Frontal cortex (tissue), 4 donors: ENCODE measurements at places on chromosomes 11 and 22. TPM values are rescaled to one million over a fixed set of nuclear protein-coding genes. Genes with fewer than 3 reads are reported as not detected.

- no peak for DNase-seq
These were observed 2.3 kb upstream of the USP28 start for GRCh38 chr11:113877670-113878055.

Gene CCDC88B
- 0.82 TPM for total RNA-seq

DNA sequence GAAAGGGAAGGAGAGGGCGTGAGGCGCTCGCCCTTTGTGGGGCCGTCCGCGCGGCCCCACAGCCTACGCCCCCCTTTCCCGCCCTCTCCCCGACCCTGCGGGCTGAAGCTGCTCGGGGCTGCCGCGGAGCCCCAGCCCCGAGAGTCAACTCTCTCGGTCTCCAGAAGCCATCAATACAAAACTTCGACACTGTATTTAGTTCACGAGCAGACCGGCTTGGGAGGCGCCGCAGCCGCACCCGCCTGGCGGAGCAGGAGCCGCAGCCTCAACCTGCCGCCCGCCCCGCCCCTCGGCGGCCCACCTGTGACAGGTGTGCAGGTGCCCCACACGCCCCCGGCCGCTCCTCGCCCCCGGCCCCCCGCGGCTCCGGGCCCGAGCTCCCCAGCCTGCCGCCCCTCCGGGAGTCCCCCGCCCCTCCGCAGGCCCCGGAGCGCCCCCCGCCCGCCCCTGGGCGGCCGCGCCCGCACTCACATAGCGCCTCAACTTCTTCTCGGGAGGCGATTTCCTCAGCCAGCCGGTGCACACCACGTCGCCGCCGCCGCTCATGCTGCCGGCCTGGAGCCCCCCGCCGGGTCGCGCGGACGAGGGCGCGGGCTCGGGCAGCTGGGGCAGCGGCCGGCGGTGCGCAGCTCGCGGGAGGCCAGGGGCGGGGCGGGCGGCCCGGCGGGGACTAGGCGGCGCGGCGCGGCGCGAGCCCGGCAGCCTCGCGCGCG is at the start of gene GAB2:
Gene GAB2 (minus strand): TSS at position 646 of the 713 bp plus-strand sequence. CDS start 100 bp downstream, at position 546.
- DNase-seq: no peak

Gene ENTHD1
- under 0.01 TPM for total RNA-seq

Gene TEAD1
- 12.2 TPM for total RNA-seq

DNA sequence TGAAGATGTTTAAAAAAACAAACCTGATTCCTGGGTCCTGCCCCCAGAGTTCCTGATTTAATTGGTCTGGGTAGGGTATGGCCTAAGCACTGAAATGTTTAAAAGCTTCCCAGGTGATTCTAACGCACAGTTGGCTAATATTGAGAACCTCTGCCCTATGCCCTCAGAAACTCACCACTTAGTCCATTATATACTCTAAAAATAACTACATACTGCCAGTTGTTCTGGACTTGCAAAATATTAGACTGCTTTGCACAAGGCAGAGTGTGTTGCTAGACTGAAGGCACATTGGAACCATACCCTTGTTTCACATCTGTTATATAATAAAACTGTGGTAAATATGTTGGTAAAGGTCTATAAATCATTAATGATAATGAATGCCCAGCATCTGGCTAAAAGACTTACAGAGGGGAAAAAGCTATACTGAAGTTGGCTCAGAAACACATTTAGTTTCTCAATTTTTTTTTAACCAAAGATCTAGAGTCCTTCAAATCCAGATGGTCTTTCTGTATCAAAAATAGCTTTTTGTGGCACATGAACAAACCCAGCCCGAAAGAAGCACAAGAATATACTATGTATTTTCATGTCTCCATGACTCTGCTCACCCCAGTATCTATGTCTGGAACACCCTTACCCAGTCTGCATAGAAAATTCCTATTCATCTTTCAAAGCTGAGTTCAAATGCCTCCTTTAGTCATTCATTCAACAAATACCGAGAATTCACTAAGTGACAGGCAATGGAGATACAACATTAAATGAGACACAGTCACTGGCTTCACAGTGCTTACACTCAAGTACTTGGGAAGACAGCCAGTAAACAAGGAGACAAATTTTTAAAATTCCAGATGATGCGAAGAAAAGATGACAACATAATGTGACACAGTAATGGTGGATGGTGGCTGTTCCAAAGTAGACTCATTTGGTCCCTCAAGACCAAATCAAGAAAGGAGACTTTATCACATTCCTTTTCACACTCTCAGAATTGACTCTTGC is 44.1 kb downstream of the RBFOX2 start:
- no peak for DNase-seq

Gene APOL3
- 1.6 TPM for total RNA-seq

Gene POU2AF3
- 0.41 TPM for total RNA-seq

DNA sequence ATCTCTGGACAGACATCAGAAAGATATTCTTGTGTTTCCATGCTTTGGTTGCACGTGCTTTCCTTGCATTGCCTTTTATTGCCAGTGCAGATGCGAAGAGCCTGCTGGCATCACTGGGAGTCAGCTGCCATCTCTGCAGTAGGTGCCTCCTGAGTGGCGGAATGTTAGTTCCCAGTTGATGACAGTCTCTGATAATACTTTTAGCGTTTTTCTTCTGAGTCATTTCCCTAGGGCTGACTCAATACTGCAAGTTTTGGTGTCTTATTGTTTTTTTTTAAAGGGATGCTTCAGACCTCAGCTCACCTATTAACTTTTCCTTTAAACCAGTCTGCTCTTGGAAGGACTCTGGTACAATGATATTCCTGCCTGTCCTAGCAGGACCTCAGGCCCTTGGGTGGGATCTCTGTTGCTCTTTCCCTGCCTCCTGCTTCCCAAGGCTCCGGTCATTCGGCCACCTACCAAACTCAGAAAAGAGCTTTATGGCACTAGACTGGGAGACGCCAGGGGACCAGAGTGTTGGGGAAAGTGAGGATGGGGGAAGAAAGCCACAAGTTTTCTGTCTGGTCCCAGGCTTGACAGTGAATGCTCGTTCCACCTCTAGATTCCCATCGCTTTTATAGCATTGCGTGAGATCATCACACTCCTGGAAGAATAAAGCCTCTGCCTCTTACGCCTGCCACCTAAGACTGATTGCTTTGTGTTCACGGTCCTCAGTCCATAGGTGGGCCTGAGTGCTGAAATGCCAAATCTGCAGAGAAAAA is 308.7 kb downstream of the DDX10 start:
- no peak for DNase-seq

DNA sequence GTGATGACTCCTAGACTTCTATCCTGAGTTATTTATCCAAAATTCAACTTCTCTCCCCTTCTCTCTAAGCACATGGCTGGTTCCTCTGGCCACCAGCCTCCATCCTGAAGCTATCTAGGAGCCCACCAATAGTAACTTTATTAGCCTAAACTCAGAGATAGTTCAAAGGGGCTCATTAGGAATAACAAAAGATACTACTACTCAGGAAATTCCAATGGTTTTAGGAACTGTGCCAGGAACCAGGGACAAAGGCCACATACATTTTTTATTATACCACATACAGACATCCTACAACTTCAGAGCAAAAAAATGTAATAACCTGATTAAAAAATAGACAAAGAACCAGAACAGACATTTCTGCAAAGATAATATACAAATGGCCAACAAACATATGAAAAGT is 27.9 kb downstream of the SLC25A17 start:
- DNase-seq: no peak

DNA sequence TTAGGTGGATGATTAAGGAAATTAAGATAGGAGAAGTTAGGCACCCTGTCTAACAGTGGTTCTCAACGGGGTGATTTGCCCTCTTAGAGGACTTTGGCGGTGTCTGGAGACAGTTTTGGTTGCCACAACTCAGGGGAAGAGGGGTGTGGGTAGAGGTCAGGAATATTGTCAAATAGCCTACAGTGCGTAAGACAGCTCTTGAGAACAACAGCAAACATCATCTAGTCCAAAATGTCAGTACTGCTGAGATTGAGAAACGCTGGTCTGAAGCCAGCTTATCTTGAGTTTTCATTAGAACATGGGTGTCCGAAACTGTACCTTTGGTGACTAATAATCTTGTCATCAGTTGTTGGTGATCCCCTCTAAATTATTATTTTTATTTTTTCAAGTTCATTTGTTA is 38.4 kb downstream of the CECR2 start:
- DNase-seq: no peak

- no peak for DNase-seq
These were observed 227.5 kb downstream of the MIAT start for GRCh38 chr22:26884921-26885320.
